ENCODE measurements at places on chromosomes 1 and 21.

GRCh38 chr1:160657250-160657781 is 10.5 kb upstream of the SLAMF1 start:
- DNase-seq = no peak

DNA sequence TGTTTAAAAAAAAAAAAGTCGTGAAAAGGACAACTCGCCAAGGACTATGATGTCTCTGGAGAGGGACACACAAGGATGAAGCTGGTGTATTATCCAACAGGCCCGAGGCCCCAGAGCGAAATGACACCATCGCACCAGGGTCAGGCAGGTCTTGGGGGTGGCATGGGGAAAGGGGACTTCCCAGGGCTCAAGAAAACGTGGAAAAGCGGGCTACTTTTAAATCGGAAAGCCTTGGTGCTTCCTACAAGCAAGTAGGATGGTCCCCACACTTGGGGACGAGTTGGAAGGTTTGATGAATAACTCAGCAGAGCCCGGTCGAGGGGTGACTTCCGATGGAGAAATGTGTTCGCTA is 505 bp upstream of the GNPAT start:
- DNase-seq = no peak

- no peak for DNase-seq
Observed at GRCh38 chr1:38194472-38194871, 147.9 kb upstream of the POU3F1 start.

DNA sequence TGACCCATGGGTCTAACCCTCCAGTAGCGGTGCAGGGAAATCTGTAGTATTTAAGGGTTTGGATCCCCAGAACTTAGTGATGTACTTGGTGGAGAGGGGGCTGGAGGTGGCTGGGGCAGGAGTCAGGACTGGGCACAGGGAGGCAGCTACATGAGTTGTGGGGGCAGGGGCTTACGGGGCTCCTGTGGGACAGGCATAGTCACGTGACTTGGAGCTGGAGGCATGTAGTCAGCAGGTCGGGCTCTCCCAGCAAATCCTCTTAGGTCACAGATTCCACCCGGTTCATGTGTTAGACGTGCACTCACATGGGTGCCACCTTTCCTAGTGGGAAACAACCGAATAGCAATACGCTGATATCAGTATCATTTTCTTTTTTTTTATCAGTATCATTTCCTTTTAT is 112.1 kb downstream of the PCP4 start:
- DNase-seq = no peak

- DNase-seq = no peak
Observed at GRCh38 chr1:28176492-28177470, at the start of gene PTAFR. TSS of gene PTAFR (minus strand) at chr1:28176690. CDS start at chr1:28151021, 25,669 bp downstream.

DNA sequence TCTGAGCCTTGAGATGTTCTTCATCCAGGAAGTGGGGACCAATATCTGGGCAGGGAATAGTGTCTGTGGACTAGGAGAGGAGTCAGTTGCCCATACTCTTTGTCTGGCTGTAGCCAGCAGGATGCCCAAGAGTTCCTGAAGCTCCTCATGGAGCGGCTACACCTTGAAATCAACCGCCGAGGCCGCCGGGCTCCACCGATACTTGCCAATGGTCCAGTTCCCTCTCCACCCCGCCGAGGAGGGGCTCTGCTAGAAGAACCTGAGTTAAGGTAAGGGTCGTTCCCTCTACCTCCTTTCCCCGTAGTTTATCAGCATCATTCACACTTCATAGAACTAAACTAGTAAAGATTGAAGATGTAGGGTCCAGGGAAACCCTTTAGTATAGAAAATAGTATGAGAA is 3.4 kb upstream of the PPOX start:
- no peak for DNase-seq

DNA sequence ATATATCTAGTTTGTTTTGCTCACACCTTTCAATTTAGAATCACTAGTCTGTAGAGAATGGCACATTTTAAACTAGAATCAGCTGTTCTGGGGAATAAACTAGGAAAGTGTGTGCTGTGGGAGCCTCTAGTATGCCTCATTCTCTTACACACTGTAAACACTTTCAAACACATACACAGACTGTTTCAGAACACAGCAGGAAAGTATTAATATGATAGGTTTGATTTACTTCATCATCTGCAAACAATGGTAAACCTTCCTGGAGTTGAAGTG is 67.1 kb upstream of the ABCG1 start:
- DNase-seq = no peak

DNA sequence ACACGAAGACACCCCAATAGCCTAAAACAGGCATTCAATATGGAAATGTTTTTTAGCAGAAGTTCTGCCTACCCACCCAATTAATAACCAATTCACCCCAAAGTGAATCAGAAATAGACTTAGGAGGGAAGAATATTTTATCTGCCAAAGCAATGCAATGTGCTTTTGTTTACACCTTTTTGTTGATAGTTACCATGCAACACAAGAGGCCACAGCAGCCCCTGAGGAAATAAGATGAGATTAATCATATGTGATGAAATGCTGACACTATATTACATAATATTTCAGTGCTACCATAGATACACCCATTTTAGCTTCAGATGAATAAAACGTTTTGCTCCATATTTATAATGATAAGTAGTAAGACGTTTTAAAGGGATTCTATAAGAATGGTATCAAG is 60.9 kb upstream of the RGS2 start:
- DNase-seq = no peak

DNA sequence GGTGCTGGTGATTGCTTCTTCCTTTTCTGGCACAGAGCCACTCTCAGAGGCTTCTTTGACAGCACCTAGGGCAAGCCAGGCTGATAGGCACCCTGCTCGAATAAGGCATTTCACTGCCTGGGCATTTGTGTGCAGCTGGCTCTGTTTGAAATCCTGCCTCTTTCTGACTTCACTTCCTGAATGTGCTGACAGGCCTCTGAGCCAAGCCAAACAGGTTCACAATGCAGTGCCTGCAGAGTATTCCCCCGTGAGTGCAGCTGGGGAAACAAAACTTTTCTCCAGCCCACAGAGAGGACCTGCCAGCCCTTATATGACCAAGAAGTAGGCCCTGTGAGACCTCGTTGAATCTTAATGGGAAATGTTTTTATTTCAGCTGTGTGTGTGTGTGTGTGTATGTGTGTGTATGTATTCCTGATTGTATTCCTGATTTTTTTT is 10.4 kb downstream of the JUN start:
- no peak for DNase-seq

- DNase-seq = no peak
Observed at GRCh38 chr21:35905096-35905962, 155.0 kb downstream of the SETD4 start.

GRCh38 chr1:200535605-200536004 is 84.9 kb downstream of the KIF14 start:
- DNase-seq = no peak

- no peak for DNase-seq
Observed at GRCh38 chr1:241611063-241611462, 29.1 kb downstream of the CHML start.

- no peak for DNase-seq
Observed at GRCh38 chr1:119737040-119737682, 25.4 kb downstream of the PHGDH start.

GRCh38 chr1:100358210-100358609 is 5.9 kb downstream of the CDC14A start:
- DNase-seq = no peak

DNA sequence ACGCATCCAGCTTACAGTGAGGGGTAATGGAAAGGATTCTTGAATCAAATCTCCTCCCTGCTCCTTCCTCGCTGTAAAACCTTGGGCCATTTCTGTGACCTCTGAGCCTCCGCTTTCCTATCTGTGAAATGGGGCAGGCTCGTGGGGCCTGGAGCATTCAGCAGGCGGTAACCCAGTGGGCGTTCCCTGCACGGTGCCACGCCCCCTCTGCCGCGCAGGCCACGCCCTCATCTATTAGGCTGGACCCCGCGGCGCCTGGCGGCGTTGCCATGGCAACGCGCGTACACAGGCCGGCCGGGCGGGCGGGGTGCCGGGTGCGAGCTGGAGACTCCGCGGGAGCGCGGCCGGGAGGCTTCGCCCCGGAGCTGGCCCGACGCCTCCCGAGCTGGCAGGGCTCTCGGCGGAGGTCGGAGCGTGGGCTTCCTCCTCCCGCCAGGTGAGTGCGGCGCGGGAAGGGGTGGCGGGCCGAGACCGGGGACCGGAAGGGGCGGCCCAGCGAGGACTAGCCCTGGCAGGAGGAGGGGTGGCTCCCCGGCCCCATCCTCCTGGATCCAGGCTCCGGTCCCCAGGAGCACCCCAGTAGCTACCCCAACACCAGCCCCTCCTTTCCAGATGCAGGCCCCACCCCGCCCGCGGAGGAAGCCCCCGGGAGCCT is at the start of gene FHAD1:
TSS of gene FHAD1 (plus strand) at position 264 of the 655 bp plus-strand sequence. CDS start 4,562 bp downstream, outside the sequence.
- no peak for DNase-seq

DNA sequence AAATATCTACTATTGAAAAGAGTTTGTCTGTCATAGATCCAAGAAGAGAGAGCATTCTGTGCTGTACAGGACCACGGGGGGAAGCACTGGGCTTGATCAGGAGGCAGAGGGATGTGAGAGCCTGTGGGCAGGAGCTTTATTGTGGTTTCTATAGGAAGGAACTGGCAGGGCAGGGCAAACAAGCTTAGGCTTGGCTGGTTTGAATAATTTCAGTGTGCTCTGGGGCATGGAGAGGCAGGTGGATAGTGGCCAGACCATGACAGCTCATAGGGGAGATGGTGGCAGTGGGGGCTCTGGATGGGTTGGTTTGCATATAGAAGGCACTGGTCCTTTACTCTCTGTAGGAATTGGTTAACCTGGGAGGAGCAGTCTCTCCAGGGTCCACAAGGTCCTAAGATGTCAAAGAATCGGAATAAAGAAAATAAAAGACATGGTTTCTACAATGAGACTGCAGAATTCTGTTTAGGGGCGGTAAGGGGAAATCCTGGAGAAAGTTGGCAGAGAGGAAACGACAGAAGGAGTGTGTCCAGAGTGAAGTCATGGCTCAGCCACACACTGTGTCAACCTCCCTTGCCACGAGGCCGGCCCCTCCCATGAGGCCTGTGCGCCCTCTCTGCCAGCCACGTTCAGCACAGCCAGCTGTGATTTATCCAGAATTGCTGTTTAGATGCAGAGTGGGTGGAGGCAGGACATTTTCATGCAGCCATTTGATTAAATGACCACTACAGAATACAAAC is 81.7 kb upstream of the PGBD5 start:
- no peak for DNase-seq

DNA sequence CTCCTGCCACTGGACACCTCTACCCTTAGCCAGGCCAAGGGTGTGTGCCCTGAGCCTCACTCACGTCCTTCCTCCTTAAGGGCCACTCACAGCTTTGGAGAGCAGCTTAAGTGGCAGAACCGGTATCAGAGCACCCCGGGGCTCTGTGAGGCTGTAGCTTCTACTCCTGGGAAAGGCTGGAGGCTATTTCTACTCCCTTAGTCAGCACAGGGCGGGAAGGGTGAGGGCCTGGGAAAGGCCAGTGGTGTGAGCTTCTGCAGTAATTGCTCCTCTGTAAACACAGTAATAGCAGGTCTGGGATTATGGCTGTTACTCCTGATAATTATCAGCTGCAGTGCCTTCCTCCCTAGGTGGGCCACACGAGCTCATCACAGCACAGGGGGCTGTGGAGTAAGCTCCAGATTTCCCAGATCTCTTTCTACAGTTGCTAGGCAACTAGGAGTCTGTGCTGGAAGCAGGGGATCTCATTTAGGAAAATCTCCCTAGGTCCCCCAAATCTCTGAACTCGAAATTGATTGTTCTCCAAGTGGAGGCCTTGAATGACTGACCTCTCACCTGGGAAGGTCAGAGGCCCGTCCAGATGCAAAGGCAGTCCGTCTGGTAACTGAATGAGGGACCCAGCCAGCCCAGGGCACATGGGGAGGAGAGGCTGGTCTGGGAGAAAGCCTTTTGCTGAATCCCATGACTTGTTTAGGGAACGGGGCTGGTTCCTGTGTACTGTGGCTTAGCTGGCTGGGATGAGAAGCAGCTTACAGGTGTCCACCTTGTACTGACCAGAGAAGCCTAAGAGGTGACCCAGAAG is 29.3 kb downstream of the IER5 start:
- DNase-seq = no peak

DNA sequence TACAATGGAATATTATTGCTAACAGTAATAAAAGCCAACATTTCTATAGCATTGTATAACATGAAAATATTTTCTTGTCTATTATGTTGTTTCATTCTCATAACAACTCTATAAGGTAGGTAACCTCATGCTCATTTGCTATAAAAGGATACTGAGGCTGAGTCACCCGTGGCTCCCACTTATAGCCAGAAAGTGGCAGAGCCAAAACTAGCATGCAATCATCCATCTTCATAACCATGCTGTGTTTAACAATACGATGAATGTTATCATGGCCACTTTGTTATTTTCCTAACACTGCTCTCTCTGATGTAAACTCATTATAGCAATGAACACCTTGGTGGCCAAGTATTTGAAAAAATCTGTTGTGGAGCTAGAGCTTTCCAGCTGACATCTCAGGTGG is 80.8 kb upstream of the JUN start:
- DNase-seq = no peak

DNA sequence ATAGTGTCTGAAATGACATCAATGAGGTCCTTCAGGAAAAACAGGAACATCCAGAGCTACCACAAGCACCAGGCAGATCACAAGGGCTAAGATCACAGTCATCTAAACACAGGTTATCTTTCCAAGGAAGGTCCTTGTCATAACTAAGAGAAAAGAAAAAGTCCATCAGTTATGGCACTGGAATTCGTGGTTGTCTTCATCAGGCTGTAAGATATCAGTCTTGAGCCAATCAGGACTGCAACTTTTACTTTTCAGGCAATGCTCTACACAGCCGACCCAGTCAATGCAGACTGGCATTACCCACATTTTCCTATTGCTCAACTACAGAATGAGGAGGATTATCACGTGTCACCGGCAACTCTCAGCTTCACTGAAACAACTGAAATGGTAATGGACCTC is 26.4 kb downstream of the SORT1 start:
- no peak for DNase-seq

DNA sequence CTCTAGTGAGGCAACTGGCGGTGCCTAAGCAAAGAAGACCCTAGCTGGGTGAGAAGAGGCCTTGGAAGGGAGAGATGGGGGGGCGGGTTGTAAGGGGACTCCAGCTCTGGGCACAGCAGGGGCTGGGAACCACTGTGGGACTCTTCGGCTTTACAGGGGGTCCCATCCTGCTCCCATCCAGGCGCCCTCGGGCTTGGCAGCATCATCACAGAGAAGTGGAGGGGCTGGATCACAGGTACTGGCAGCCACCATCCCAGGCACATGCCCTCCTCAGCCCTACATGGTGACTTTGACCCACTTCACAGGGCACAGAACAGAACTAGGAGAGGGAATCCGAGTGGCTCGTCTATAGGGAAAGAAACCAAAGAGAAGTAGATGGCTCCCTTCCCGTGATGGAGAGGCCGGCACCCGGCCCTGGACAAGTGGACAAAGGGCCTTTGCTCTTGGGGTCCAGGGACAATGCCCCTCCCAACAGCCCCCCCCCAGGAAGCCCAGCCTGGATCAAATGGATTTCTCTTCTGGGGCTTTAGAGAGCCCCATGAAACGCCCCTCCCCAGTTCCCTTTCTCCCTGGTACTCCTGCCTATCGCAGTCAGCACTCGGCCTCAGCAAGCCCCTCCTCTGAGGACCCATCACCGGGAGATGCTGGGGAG is 54.0 kb upstream of the ECE1 start:
- DNase-seq = no peak

DNA sequence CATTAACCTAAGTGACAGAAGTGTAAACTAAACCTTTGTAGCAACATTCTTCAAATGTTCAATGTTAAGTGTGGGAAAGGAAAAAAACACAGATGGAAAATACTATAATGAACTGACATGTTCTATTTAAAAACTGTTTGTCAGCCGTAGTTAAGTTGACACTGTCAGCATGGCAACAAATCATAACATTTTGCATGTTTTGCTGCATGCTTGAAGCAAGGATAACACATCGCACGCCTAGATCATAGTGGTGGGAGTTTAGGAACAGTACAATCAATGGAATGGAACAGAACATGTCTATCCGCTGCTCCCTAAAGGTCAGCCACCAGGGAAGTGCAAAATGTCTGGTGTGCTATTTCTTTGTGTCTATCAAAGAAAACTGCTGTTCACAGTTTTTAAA is 62.5 kb upstream of the ESRRG start:
- no peak for DNase-seq

Data from activated CD4-positive, alpha-beta T cell treated with anti-CD3 and anti-CD28 coated beads, Interleukin-2, amount 50 U/mL, for 24 hours (primary cell).